ENCODE measurements at places on chromosomes 13 and 19. TPM values are rescaled to one million over a fixed set of nuclear protein-coding genes. Genes with fewer than 3 reads are reported as not detected.

The ZNF253 gene
- polyA plus RNA-seq = 11.9 TPM

The SERPINE3 gene
- polyA plus RNA-seq = 0.14 TPM

The ZNF497 gene
- polyA plus RNA-seq = 2.4 TPM

The THAP8 gene
- 11.2 TPM for polyA plus RNA-seq

The SSC5D gene
- 13.3 TPM for polyA plus RNA-seq

The FPR1 gene
- 1.6 TPM for polyA plus RNA-seq

The ANKRD10 gene
- 252 TPM for polyA plus RNA-seq

The CPT1C gene
- polyA plus RNA-seq = 6.2 TPM

The PSG4 gene
- polyA plus RNA-seq = not detected

The CYP2F1 gene
- polyA plus RNA-seq = not detected

The TRPM4 gene
- 49.4 TPM for polyA plus RNA-seq

The CACNG8 gene
- 1.1 TPM for polyA plus RNA-seq

The IL11 gene
- polyA plus RNA-seq = 0.25 TPM

The PLPP2 gene
- 0.26 TPM for polyA plus RNA-seq

The GJB2 gene
- polyA plus RNA-seq = 0.53 TPM

The POSTN gene
- polyA plus RNA-seq = 1,188 TPM

The ZSWIM9 gene
- polyA plus RNA-seq = 6.8 TPM

The C13orf42 gene
- polyA plus RNA-seq = 0.06 TPM

The NKG7 gene
- polyA plus RNA-seq = 2.8 TPM

The SLITRK6 gene
- polyA plus RNA-seq = 4.4 TPM

The ARGLU1 gene
- 142 TPM for polyA plus RNA-seq

The ARHGAP45 gene
- polyA plus RNA-seq = 9.8 TPM

The SOX21 gene
- polyA plus RNA-seq = 0.27 TPM

The CDC34 gene
- 78.5 TPM for polyA plus RNA-seq

The ZNF772 gene
- polyA plus RNA-seq = 9.9 TPM

The LGALS13 gene
- not detected for polyA plus RNA-seq
